Tibial nerve (tissue), 4 donors: ENCODE measurements at places on chromosomes 1 and 21.
A peak's percentile ranks its signal among the peaks of the same experiment; 100 is the strongest.

DNA sequence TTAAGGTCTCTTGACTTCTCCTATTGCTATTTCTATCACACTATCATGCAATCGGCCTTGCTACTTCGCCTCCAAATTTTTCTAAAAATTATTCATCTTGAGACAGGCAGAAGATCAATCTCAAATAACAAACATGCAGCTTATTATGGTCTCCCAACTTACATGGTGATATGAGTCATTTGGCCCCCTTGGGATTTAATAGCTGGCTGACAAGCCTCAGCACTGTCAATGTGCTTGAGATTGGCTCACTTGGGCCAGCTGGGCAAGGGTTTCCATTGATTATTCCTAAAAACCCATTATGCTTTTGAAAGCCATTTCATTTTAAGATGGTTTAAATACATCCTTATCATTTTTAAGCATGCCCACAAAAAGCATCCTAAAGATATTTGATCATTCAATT lies 224.5 kb upstream of the NFIA start:
- H3K27ac ChIP-seq = no peak overlapping the region
- H3K36me3 ChIP-seq = no peaks in the 10 kb centered on the region
- H3K4me3 ChIP-seq = no peak overlapping the region

- no peaks in the 10 kb centered on the region for H3K4me1 ChIP-seq
- no peaks in the 10 kb centered on the region for H3K36me3 ChIP-seq
- H3K27me3 ChIP-seq = no peaks in the 10 kb centered on the region
- no peak overlapping the region for H3K4me3 ChIP-seq
- no peak for DNase-seq
- no peak overlapping the region for H3K27ac ChIP-seq
Observed at GRCh38 chr21:18155508-18156193, 89.0 kb upstream of the CHODL start.

DNA sequence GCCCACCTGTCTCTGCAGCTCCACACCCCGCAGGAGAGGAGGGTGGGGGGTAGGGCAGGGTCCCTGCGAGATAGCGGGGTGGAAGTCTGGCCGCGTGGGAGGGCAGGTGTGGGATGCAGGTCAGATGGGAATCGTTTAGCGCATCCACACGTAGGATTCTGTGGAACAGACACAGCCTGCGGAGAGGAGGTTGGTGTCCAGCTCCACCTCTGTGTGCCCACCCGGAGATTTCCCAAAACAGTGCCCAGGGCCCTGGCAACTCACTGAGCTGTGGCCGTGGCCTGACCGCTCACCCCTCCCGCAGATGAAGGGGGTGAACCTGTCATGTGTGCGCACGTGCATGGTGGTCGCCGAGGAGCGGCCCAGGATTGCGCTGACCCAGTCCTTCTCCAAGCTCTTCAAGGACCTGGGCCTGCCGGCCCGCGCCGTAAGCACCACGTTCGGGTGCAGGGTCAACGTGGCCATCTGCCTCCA lies 46.9 kb downstream of the S100B start:
- no peak overlapping the region for H3K27ac ChIP-seq
- no peak for DNase-seq

DNA sequence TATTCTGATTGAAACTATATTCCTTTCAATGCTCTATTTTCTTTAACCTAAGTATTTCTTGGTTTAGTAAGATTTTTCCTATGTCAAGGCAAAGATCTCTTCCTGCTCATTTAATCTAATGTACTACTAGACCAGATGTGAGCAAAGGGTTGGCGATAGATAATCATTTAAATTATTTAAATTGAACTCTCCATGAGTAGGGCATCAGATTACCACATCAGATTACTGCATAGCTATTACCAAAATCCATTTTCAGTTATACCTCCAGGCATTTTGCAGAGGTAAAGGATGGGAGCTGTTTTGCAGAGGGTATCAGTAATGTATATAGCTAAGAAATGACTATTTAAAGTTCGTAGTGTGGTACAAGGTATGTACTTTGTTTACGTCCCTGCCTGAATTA lies 607.9 kb downstream of the PTPRC start:
- no peak overlapping the region for H3K27ac ChIP-seq
- no peak for DNase-seq
- no peak overlapping the region for H3K4me3 ChIP-seq

- H3K36me3 ChIP-seq = no peaks in the 10 kb centered on the region
- H3K27me3 ChIP-seq = no peaks in the 10 kb centered on the region
- H3K4me3 ChIP-seq = no peak overlapping the region
- peaks cover 6% of the 10 kb centered on the region for H3K4me1 ChIP-seq
Observed at GRCh38 chr1:226424221-226425003, 16.5 kb upstream of the PARP1 start.

DNA sequence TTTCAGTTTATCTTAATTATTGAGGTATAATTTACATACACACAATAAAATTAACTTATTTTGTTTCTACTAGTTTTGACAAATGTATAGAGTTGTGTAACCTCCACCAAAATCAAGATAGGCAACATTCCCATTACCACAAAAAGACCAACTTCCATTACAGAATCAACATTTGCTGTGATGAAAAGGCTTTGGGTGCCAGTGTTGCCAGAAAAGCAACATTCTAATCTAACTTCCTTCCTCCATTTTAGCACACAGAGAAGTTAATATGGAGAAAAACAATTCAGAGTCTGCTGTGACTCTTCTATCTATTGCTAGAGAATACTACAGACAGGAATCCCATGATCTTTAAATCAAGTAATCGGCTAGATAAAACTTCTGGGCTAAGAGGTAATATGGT lies 245.3 kb downstream of the RERE start:
- no peak for DNase-seq
- H3K27ac ChIP-seq = peak overlapping the region; percentile 67
- no peaks in the 10 kb centered on the region for H3K27me3 ChIP-seq
- peaks cover 6% of the 10 kb centered on the region for H3K4me1 ChIP-seq
- H3K36me3 ChIP-seq = no peaks in the 10 kb centered on the region
- H3K4me3 ChIP-seq = no peak overlapping the region

- no peaks in the 10 kb centered on the region for H3K36me3 ChIP-seq
- H3K27me3 ChIP-seq = no peaks in the 10 kb centered on the region
- H3K27ac ChIP-seq = no peak within 1 kb of the TSS
- DNase-seq = no peak
- H3K4me3 ChIP-seq = no peak within 1 kb of the TSS
- no peaks in the 10 kb centered on the region for H3K4me1 ChIP-seq
Observed at GRCh38 chr1:153375511-153375910, at the start of gene S100A12. S100A12 (minus strand) TSS chr1:153375621; CDS start chr1:153374592, 1,029 bp downstream.

- H3K27ac ChIP-seq = no peak overlapping the region
- H3K36me3 ChIP-seq = no peaks in the 10 kb centered on the region
- H3K4me1 ChIP-seq = no peaks in the 10 kb centered on the region
- H3K27me3 ChIP-seq = no peaks in the 10 kb centered on the region
Observed at GRCh38 chr21:36511484-36512220, 31.7 kb upstream of the CLDN14 start.

DNA sequence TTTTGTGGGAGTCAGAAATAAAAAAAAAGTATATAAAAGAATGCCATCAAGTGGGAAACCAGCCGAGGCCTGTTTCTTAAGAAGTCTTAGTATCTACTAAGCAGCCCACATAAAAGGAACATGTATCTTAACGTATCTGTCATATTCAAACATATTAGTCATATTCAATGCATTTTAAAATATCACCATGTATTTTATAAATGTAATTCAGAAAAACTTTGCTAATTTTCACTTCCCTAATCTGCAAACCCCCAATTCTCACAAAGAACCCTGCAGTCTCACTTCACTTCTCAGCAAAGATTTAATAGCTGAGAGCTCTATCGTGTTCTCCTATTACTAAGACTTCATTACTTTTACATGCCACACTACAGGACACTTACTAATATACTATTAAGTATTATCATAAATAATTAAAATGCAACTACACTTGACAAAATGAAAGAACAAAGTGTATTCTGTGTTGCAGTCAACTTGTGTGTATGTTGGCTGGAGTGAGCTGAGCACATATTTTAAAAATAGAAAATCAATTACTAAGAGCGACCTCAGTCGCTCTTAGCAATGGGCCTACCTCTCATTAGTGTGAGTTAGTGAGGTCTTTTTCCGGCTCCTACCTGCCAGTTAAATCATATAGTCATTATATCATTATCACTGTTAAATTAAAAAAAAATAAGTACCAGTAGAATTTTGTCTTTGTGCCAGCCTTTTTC lies 484.3 kb downstream of the LMO4 start:
- H3K27ac ChIP-seq = no peak overlapping the region
- no peak overlapping the region for H3K4me3 ChIP-seq
- H3K27me3 ChIP-seq = no peaks in the 10 kb centered on the region
- no peak for DNase-seq
- H3K36me3 ChIP-seq = no peaks in the 10 kb centered on the region

DNA sequence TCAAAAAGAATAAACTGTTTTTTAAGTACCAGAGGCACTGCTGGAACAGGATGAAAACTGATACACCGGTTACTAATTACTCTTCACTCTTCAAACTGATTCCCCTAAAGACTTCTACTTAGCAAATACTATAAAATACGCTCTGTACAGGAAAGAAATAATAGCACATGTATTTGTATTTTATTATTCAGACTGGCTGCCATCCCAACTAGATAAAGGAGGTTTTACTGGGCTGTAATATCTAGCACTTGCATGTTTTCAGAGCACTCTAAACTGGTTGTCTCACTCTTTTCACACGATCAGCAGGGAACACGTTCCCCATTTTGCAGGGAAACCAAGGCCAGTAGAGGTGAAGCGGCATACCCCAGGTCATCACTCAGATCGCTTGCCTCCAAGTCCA lies 9.2 kb downstream of the SMIM12 start:
- no peaks in the 10 kb centered on the region for H3K27me3 ChIP-seq
- H3K27ac ChIP-seq = peak overlapping the region; percentile 18
- peaks cover 42% of the 10 kb centered on the region for H3K36me3 ChIP-seq
- H3K4me1 ChIP-seq = peaks cover 51% of the 10 kb centered on the region

- H3K27ac ChIP-seq = peak overlapping the region; percentile 32
- H3K27me3 ChIP-seq = no peaks in the 10 kb centered on the region
- no peaks in the 10 kb centered on the region for H3K36me3 ChIP-seq
Observed at GRCh38 chr1:235876402-235876841, 9.7 kb upstream of the LYST start.

DNA sequence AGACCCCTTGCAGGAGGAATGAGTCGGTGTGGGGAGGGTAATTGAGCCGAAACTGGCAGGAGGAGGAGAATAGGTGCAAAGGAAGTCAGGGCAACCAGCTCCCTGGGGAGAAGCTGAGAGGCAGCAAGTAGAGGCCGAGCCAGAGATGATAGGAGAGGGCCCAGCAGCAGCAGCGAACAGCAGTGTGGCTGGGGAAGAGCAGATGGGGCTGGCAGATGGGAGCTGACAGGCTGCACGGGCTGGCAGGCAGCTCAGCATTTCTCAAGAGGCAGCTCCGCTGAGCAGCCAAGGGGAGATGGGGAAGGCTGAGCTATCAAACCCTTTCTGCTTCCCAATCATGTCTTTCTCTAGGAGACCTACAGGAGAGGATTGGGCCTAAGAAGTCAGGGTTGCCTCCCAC lies 158.2 kb downstream of the TRIM33 start:
- no peaks in the 10 kb centered on the region for H3K27me3 ChIP-seq
- H3K4me1 ChIP-seq = peaks cover 15% of the 10 kb centered on the region
- no peaks in the 10 kb centered on the region for H3K36me3 ChIP-seq
- no peak for DNase-seq

DNA sequence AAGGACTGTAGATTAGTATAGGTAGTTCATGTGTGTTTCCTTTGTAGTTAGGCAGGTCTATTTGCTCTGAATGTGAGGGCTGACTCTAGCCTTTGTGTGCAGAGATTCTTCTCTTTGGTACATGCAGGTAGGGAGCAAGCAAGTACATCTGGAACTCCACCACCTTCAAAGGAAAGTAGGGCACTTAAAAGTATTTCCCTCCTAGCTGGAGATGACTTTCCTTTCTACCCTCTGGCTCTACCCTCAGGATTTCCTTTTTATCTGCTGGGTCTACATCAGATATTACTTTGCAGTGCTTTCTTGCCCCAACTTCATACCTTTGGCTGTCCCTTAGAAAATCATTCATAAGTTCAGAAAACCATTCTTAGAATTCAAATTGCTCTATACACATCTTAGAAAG lies 91.7 kb upstream of the HIVEP3 start:
- H3K27me3 ChIP-seq = no peaks in the 10 kb centered on the region
- no peak for DNase-seq
- no peak overlapping the region for H3K27ac ChIP-seq
- H3K4me1 ChIP-seq = peaks cover 28% of the 10 kb centered on the region
- no peaks in the 10 kb centered on the region for H3K36me3 ChIP-seq

- H3K27me3 ChIP-seq = peaks cover 21% of the 10 kb centered on the region
- peaks cover 23% of the 10 kb centered on the region for H3K4me1 ChIP-seq
- H3K27ac ChIP-seq = peak overlapping the region; percentile 79
- H3K36me3 ChIP-seq = no peaks in the 10 kb centered on the region
- H3K4me3 ChIP-seq = peak overlapping the region; percentile 45
- DNase-seq = no peak
Observed at GRCh38 chr1:17117451-17118265, 1.6 kb downstream of the PADI2 start.

GRCh38 chr1:6658359-6659060 lies 33.8 kb downstream of the THAP3 start:
- H3K36me3 ChIP-seq = no peaks in the 10 kb centered on the region
- no peaks in the 10 kb centered on the region for H3K4me1 ChIP-seq
- no peak overlapping the region for H3K27ac ChIP-seq
- no peak for DNase-seq
- H3K27me3 ChIP-seq = no peaks in the 10 kb centered on the region

DNA sequence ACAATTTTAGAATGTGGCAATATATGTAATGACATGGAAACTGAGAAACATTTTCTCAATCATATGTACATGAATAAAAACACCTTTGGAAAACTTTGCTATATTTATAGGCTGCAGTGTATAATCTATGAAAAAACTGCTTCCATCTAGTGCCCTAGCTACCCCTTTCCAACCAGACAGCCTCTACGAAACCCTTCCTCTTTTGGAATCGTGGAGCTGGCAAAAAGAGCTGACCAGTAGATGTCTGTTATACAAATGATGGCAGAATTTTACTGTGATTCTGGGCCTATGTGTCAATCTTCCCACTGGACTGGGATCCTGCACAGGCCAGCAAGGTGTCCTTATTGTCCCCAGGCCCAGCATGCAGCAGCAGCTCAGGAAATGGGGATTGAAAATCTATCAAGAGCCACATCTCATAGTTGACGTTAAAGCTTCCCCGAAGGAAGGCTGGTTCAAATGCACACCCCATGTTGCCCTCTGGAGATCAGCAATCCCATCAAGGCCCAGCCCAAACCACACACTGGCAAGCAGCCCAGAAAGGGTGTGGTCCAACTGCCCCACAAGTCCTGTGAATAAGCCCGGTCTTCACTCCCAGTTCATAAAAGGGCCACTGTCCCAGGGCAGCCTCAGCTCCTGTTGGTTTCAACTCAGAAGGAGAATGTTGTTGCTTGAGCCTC lies 8.8 kb upstream of the FAM20B start:
- peak; percentile 88 for DNase-seq
- peaks cover 19% of the 10 kb centered on the region for H3K4me1 ChIP-seq
- no peaks in the 10 kb centered on the region for H3K27me3 ChIP-seq

GRCh38 chr1:53068314-53069099 lies 6.5 kb downstream of the PODN start:
- peak; percentile 3 for DNase-seq
- peak overlapping the region; percentile 33 for H3K27ac ChIP-seq
- H3K4me3 ChIP-seq = no peak overlapping the region
- H3K36me3 ChIP-seq = no peaks in the 10 kb centered on the region
- H3K4me1 ChIP-seq = no peaks in the 10 kb centered on the region
